Mucosa of gallbladder (tissue), 1 donor: ENCODE measurements at places on chromosomes 3 and 15. TPM values are rescaled to one million over a fixed set of nuclear protein-coding genes. Genes with fewer than 3 reads are reported as not detected.

The NEO1 gene
- total RNA-seq, result 92.8 TPM

The EPHB3 gene
- total RNA-seq, result 10.2 TPM

The SLC51B gene
- 0.37 TPM for total RNA-seq

GRCh38 chr3:186458306-186459107 lies 85.7 kb downstream of the CRYGS start:
- DNase-seq, result no peak

- DNase-seq, result no peak
These were observed 766.5 kb upstream of the CFAP20DC start for GRCh38 chr3:59816312-59816711.

- DNase-seq, result no peak
These were observed 28.7 kb downstream of the SENP8 start for GRCh38 chr15:72146934-72147333.

GRCh38 chr3:135118792-135119191 lies 323.7 kb downstream of the EPHB1 start:
- no peak for DNase-seq

GRCh38 chr15:36653851-36654250 lies 74.4 kb downstream of the CDIN1 start:
- no peak for DNase-seq

GRCh38 chr3:163058031-163058854 lies 1561.6 kb downstream of the OTOL1 start:
- DNase-seq, result no peak

- no peak for DNase-seq
These were observed 186.6 kb downstream of the GREM1 start for GRCh38 chr15:32904448-32904847.

DNA sequence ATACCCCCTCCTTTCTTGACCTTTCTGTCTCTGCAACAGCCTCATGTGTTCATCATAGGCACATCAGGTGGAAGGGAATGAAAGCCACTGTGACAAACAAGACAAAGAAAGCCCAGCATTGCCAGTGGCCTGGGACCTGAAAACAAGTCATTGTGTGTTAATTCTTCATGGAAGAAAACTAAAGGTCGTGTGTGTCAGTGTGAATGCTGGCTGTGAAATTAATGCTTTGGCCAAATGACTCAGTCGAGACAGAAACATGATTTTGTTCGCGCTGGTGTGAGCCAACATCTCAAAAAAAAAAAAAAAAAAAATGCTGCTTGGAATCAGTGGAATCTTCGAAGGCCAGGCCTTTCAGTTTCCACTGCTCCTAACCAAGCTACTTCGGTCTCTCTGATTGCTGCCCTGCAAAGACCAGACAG lies 386.5 kb upstream of the PROK2 start:
- no peak for DNase-seq
